ENCODE measurements at places on chromosomes 5 and 9.

DNA sequence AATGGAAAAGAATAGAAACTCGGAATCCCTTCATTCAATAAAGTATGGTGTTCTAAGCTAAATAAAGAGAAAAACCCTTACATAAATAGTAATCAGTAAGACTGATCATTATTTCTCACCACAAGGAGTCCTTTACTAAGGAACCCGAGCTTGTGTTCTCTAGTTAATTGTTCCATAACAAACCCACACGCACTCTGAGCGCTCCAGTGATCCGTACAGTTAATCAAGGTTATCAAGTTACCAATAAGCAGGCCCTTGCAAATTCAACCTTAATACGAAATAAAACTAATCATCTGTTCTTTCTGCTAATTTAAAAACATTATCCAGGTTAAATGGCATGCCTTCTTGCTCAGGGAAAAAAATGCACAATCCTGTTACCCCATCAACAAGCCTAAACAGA lies 224.4 kb downstream of the FRMD3 start:
- DNase-seq = no peak

DNA sequence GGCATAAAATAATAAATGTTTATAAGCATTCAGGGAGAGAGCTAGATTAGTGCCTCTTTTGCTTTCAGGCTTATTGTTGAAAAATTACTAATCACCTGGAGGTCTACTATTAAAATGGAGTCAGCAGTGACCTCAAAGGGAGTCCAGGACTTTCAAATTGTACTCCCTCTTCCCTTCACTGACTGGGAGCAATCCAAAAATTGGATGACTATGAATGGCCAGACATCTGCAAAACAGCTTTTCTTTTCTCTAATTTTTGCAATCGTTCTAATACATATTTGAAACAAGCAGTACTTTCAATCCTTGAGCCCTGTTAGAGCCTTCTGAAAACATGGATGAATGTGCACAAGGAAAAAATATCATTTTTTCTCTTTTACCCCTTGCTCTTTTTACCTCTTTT lies 461.8 kb downstream of the TMEM232 start:
- DNase-seq = no peak

DNA sequence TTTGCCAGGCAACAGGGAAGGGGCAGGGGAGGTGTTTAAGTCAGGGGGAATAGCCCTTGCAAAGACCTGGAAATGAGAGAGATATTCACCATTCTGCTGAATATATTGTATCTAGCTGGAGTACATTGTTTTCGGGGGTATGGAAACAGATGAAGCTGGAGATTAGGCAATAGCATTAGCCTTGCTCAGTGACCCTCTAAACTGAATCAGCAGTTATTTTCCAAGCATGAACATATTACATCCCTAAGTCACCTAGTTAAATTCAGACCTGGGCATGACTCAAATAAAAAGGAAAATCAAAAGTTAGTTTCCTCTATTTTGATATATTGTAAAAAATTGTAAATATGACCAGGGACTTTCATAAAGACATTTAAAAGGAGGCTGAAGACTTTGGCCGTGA lies 544.6 kb upstream of the TRPC7 start:
- DNase-seq = no peak

DNA sequence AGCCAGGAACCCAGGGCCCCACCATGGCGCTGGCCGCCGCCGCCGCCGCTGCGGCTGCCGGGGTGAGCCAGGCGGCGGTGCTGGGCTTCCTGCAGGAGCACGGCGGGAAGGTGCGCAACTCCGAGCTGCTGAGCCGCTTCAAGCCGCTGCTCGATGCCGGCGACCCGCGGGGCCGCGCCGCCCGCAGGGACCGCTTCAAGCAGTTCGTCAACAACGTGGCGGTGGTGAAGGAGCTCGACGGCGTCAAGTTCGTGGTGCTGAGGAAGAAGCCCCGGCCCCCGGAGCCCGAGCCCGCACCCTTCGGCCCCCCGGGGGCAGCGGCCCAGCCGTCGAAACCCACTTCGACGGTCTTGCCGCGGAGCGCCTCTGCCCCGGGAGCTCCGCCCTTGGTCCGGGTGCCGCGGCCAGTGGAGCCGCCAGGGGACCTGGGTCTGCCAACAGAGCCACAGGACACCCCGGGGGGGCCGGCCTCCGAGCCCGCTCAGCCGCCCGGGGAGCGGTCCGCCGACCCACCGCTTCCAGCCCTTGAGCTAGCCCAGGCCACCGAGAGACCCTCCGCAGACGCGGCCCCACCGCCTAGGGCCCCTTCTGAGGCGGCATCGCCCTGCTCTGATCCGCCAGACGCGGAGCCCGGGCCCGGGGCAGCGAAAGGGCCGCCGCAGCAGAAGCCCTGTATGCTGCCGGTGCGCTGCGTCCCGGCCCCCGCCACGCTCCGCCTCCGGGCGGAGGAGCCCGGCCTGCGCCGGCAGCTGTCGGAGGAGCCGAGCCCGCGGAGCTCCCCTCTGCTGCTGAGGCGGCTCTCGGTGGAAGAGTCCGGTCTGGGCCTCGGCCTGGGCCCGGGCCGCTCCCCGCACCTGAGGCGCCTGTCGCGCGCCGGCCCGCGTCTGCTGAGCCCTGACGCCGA lies 749 bp downstream of the SOWAHA start:
- peak; percentile 22 for DNase-seq

GRCh38 chr9:68515326-68516017 lies 25.2 kb downstream of the TMEM252 start:
- no peak for DNase-seq

- DNase-seq = no peak
Measured at GRCh38 chr5:113115061-113115460, 138.5 kb downstream of the DCP2 start.

DNA sequence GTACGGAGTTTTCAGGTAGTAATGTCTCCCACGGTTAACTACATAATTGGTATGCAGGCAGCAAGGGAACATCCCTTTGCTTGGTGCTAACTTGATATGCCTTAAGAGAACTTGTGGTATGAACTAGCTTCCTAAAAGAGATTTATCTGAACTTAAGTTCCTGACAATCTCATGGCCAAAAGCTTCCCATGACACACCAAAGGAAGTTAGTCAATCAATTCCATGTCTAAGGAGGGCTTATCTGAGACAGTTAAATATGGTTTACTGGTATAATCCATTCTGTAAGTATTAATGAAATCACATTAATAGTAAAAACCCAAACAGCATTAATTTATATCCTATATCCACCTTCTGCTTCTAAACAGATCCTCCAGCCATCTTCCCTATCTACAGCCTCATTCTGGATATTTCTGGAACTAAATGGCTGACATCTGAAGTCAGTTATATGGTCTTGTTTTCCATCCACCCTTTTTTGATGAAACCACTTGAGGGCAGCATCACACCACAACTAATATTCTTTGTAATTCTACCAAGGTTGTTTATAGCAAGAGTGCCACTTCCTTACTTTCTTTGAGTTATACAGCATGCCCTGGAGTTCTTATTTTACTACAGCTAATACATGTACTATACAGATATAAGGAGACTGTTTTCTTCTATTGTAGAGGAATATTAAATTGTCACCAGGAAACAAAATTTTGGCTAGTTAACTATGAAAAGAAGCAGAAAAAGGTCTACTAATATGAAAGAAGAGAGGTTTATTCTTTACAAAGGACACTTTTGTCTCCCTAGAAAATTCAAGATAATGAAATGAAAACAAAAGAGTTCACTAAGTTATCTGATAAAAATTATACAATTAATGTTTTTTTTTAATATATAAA lies 34.7 kb downstream of the SHOC1 start:
- DNase-seq = peak; percentile 65

Data from testis (tissue), 5 donors.